ENCODE measurements at places on chromosomes 6 and 20.

GRCh38 chr20:9838378-9839295 lies at the start of gene PAK5:
Gene PAK5, minus strand, starts transcription at chr20:9839076. Its CDS starts 194,748 bp downstream, at chr20:9644328.
- no peak for ATAC-seq

- ATAC-seq = no peak
Measured at GRCh38 chr6:36929607-36930006, 24.9 kb upstream of the PI16 start.

DNA sequence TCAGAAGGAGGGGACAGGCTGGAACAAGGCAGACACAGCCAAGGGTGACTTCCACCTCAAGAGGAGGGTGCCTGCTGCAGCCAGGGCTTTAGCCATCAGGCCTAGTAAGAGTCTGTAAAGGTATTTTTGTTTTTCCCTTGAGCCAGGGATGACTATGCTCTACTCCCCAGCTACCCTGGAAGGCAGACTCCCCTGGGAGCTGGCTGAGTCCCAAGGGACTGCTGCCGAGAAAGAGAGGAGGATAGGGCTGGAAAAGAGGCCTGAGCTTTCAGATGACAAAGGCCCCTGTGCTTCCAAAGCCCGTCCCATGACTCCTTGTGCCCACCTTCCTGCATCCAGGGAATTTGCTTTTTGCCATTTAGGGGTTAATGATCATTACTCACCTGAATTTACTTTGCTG lies 14.0 kb upstream of the GSTA4 start:
- no peak for ATAC-seq

DNA sequence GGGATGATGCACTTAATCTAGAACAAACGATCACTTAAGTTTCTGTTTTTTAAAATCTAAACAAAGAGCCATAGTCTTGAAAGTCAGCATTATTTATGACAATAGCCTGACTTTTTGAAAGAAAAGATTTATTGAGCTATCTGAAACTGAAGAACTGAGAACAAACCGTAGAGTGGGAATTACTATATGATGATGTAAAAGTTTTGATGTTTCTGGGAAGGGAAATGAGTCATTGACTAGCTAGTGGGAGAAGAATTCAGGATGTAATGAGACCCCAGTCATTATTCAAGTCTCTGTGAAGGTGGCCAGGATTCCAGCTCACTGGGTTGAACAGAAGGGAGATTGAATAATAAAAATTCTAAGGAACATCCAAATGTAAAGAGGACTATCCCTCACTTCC lies 83.4 kb upstream of the FABP7 start:
- no peak for ATAC-seq

GRCh38 chr6:55023230-55023629 lies 151.1 kb upstream of the HCRTR2 start:
- ATAC-seq = no peak

- no peak for ATAC-seq
Measured at GRCh38 chr6:50236164-50236563, 186.4 kb upstream of the DEFB112 start.

DNA sequence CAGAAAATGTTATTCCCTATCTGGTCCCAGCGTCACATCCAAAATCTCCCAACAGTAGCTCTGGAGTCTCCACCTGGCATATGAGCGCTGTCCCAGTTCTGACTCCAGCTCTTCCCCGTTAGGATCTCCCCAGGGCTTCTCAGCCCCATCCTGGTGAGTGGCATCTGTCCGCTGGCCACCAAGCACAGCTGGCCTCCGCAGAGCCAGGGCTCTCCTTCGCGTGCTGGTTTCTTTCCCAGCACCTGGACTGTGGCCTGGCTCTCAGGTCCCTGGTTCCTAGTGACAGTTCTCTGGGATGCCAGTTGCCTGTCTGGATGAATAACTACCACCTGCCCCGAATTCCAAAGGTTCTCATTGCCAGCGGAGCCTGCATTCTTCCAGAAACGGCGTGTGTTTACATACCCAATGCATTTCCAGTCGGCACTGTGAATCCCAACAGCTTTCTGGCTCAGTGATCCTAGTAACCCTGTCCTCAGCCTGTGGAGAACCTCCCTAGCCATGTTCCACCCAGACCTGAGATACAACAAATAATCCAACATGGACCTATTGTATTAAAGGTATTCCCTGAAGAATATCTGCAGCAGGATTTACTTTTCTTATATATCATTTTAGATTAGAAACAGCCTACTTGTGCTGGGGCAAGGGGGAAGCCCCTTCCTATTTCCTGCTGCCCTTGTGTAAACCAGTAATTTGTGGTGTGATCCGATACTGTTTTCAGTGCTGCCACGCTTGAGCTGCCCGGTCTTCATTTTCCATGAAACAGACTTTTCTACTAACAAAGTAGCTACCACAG lies 69.9 kb upstream of the PDE10A start:
- no peak for ATAC-seq

DNA sequence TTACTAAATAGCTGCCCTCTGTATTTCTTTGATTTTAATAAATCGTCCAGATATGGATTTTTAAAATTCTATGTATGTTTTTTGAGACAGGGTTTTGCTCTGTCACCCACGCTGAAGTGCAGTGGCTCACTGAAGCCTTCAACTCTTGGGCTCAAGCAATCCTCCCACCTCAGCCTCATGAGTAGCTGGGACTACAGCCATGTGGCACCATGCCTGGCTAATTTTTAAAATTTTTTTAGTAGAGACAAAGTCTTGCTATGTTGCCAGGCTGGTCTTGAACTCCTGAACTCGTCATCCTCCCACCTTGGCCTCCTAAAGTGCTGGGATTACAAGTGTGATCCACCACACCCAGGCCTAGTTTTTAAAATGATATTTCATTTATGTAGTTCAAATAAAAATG lies 47.4 kb upstream of the DDR1 start:
- no peak for ATAC-seq

GRCh38 chr6:139635401-139636130 lies 261.1 kb upstream of the CITED2 start:
- ATAC-seq = no peak

DNA sequence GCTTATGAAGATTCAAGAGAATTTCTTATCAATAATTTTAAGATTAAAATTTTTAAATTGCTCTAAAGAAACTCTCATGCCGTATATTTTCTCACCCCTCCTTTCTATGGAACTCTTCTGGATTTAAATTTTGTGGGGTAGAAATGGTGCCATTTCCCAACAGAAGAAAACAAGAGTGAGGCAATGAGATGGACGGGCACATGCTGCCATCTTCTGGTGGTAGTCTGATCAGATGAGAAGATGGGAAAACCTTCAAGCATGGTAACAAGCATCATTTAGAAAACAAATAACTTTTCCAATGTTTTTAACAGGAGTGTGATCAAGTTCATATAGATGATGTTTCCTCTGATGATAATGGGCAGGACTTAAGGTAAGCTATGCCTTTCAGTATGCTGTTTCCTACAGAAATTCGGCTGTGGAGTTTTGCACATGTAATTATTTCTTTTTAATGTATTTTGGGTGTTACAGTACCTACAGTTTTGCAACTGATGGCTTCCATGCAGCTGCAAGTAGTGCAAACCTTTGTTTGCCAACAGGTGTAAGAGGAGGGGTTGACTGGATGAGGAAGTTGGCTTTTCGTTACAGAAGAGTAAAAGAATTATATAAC lies 271.4 kb downstream of the EYA4 start:
- ATAC-seq = no peak

GRCh38 chr6:163667372-163668060 lies 253.0 kb downstream of the QKI start:
- no peak for ATAC-seq

DNA sequence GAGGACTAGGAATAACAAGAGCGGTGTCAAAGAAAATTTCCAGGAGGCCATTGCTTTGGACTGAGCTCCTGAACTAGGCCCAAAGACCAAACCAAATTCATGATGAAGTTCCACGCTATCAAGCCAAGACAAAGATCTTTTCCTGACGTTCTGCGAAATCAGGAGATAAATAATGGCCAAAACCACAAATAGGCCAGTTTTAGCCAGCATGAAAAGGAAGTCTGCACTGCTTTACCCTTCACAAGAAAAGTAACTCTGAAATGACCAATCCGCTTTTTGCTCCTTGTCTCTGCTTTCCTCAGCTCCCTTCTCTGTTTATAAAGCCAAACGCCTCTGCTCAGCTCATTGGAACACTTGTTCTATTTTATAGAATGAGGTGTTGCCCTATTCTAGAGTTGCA lies 6.7 kb downstream of the NCOA5 start:
- ATAC-seq = no peak

DNA sequence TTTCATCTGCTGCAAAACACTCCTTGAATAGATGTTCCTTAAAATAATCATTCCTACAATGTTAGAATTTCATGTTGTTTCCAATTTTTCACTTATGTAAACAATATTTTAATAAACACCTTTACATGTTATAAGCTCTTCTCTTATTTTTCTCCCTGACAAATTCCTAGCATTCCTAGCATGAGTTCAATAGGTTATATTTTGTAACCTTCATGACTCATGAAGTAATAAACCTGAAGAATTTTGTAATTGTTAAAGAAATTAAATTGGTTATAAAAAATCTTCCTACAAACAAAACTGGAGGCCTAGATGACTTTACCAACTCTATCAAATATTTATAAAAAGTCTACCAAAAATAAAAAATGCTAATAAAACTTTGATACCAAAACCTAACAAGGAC lies 66.3 kb downstream of the NT5E start:
- no peak for ATAC-seq

DNA sequence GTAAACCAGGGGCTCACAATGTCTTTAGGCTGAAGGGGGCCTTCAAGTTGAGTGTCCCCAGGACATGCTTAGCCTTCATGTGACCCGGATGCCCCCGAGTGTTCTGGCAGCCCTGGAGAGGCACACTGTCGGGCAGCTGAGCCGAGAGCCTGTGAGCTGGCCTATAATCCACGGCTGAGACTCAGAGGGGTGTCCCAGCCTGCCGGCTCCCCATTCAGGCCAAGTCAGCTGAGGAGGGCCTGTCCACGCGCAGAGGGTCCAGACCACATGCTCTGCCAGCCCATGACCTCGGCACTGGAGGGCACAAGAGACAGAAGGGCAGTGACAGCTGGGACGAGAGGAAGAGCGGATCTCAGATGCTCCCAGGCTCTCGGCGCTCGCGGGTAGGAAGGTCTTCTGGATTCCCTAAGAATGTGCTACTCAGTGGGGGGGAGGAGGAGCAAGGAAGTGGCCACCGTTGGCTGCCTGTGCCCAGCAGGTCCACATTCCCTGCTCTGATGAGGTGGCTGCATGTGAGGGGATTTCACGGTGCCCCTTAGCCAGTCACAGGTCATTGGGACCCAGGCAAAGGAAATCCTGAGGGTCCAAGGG lies 224.7 kb downstream of the NRN1 start:
- no peak for ATAC-seq

DNA sequence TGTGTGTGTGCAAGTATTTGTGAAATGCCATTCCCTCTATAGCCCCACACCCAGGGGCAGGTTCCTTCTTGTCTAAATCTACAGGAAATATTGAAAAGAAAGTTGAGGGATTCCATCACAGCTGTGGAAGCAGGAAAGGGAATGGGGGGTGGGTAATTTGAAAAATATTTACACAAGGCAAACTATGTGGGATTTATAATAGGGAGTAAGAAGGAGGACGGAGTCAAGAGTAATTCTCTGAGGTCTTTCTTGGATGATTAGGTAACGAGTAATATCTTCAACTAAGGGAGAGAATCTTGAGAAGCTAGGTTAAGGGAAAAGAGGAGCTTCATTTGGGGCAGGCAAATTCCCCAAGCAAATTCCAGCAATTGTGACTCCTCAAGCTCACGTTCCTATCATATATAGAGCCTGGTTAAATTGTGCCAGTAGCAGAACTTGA lies 113.5 kb upstream of the SGK1 start:
- ATAC-seq = no peak

DNA sequence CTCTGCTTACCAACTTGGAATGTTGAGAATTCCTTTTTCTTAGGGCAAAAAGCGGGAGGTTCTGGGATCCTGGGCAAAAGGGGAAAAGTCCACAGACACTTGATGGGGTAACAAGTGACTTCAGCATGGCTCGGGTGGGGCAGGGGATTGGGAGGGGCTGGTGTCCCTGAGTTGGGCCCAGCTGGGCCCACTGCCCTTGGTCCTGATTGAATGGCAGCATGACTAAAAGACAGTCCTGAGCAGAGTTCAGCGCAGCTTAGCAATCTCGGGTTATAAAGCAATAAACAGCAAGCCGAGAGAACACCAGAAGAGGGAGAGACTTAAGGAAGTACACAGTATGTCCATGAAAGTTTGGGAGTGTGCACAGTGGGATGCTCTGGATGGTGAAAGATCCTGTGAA lies 5.6 kb downstream of the PPP2R5D start:
- ATAC-seq = no peak

Data from activated T-helper 17 cell treated with anti-CD3 and anti-CD28 coated beads, Interleukin-2, amount 50 U/mL, for 72 hours (primary cell).